Globus pallidus (tissue), 1 donor: ENCODE measurements at places on chromosomes 12 and 14.

- DNase-seq: no peak
Observed at GRCh38 chr12:47909839-47910465, 5.2 kb upstream of the VDR start.

GRCh38 chr12:126883697-126884096, 1383.3 kb upstream of the TMEM132C start:
- DNase-seq: no peak

- DNase-seq: no peak
Observed at GRCh38 chr14:101137234-101137633, 233.7 kb upstream of the RTL1 start.

DNA sequence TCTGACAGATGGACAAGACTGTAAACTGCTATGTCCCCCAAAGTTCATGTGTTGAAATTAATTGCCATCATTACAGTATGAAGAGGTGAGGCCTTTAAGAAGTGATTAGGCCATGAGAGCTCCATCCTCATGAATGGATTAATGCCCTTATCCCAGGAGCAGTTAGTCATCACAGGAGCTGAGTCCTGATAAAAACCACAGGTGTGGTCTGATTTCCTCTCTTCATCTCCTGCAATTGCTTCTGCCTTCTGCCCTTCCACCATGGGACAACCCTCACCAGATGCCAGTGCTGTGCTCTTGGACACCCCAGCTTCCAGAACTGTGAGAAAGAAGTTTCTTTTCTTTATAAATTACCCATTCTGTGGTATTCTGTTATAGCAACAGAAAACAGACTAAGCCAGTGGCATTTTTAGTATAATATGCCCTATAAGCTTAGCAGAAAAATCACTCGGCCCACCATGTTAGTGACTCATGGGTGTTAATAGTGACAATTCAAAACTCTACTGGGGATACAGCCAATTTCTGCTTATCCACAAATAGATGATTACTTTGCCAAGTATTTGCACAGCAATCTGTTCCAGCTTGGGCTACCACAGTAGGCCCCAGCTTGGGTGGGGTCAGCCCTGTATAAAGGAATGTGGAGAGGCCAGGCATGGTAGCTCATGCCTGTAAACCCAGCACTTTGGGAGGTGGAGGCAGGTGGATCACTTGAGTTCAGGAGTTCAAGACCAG, 129.0 kb upstream of the BCL2L14 start:
- DNase-seq: no peak

DNA sequence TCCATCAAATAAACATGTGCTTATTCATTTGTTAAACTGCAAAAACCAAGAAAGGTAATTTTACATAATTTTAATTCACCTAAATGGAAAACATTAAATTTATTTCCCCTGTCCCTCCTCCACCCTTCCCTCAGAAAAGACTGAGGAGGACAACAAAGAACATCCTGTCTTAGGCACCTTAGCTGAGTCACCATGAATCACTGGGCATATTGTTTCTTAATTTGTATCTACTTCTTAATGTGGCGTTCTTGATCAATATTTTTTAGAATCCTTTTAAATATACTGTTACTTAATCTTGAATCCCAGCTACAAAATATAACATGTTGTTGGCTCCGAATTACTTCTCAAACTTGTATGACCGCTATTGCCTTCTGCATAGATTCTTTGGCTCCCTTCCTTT, 23.5 kb downstream of the SIX6 start:
- no peak for DNase-seq

DNA sequence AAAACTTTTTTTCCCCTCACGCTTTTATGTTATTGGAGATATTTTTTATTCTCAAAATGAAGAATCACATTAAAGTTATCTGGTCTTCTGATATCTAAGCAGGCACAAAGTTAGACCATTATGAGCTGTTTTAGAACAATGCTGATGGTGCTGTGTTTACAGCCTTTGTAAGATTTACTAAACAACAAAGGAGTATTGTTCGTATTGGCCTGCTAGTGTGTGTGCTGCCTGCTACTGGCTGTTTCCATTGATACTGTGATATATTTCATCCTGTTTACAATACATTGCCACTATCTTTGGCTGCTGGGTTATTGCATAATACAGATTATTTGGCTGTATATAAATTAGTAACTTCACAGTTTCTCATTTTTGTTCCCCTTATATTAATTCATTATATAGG, 220.8 kb downstream of the ITPR2 start:
- peak; percentile 94 for DNase-seq

DNA sequence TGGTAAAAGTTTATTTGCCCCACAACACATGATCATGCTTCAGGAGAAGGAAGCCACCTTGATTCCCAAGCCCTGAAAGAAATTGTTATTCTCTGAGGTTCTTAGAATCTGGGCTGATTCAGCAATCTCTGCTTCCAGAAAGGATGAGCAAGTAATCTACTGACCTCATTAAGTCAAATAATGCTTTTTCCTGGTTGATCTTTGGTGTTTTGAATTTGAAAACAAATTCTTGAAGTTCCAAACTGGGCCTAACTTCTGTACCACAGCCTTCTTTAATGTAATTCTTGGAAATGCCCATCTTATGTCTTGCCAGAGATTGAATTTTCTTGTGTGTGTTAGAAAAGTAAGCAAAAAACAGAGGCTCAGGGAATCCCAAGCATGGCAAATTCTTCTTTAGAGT, 319.2 kb upstream of the DDHD1 start:
- DNase-seq: no peak

GRCh38 chr14:22627506-22628263, 16.5 kb downstream of the OR6J1 start:
- DNase-seq: no peak

- no peak for DNase-seq
Observed at GRCh38 chr12:42502682-42503081, 86.9 kb downstream of the PRICKLE1 start.

DNA sequence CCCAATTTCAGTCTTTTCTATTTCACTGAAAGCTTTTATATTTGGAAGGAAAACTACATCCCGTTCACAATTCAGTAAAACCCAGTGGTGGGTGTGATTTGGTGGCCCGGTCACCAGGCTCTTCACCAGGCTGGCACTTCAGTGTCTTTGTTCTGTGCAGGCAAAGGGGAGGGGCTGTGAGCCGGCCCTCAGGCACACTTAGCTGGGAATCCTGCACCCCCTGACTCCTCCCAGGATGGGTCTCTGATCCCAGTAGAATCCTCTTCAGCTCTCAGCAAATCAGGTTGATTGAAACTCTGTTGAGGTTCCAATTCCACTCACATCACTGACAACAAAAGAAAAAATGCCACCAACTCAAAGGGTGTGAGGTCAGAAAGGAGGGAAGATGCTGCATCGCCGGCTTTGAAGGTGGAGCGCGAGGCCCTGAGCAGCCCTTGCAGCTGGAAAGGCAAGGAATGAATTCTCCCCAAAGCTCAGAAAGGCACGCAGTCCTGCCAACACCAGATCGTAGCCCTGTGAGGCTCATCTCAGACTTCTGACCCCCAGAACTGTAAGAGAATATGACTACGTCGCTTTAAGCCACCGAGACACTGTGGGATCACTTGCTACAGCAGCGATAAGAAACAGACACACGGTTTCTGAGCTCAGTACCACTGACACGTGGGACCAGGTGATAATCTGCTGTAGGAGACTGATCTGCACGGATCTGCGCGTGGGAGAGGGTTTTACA, 166.6 kb downstream of the PIWIL1 start:
- DNase-seq: no peak

DNA sequence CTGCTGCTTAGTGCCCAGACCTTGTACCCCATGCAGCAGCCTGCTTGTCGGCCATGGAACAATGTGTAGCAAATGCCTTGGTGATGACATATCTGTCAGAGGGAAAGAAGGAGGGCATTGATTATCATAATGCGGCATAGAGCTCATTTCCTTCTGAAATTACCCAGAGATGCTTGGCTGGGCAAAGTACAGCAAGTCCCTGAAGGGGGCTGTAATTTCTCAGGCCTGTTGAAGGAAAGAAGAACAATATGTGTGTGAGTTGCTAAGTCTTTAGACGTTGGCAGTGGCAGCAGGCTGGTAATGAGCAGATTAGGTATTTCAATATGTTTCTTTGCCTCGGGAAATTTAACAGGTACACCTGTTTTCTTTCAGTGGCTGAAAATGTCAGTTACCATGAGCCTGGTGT, 128.6 kb downstream of the CRADD start:
- DNase-seq: peak; percentile 42

GRCh38 chr12:2312770-2313169, 260.0 kb downstream of the CACNA1C start:
- no peak for DNase-seq

GRCh38 chr14:73723406-73723796, 9.2 kb upstream of the PNMA1 start:
- DNase-seq: no peak

- DNase-seq: peak; percentile 80
Observed at GRCh38 chr14:102323102-102323501, 3.6 kb downstream of the ZNF839 start.

DNA sequence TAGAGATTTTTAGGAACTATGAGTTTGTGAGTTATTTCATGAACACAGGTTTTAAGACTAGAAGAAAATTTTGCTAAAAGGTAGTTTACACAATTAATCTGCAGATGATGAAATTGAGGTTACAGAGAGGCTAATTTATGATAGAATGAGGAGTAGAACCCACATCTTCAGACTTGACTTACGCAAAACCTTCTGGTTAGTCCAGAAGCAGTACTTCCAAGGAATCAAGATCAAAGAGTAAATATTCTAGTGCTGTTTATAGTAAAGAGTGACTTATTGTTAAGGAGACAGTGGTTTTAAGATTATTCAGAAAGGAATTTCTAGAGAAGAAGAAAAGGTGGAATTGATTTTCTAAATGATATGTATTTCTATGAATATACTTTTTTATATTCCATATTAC, 10.6 kb upstream of the KITLG start:
- DNase-seq: no peak

- DNase-seq: no peak
Observed at GRCh38 chr12:18849080-18849479, 111.2 kb downstream of the CAPZA3 start.

- no peak for DNase-seq
Observed at GRCh38 chr12:74286254-74286653, 251.4 kb upstream of the ATXN7L3B start.

GRCh38 chr12:130194154-130194553, 31.9 kb downstream of the FZD10 start:
- no peak for DNase-seq

GRCh38 chr14:89388853-89389252, 28.2 kb downstream of the FOXN3 start:
- DNase-seq: no peak

GRCh38 chr12:122326586-122326985, 60.3 kb upstream of the VPS33A start:
- no peak for DNase-seq

DNA sequence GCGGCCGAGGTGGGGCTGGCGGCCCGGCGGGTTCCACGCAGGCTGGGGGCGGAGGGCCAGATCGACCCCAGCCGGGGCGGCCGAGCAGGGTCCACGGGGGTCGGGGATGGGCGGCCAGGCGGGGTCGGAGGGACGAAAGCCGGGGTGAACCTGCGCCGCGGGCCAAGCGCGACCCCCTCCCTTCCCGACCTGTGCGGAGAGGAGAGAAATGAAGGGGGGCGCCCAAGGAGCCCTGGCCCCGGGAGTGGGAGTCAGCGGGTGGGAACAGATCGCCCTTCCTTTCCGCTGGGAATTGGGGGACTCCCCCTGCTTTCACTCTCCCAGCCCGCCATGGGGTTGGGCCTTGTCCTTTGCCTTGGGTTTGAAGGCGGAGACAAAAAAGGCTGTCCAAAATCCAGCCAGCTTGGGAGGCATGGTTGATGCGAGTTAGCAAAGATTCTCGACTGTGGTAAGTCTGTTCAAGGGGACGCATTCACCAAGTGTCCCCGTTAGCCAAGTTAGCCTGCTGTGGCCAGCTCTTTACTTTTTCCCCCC, 559 bp upstream of the CKAP4 start:
- peak; percentile 40 for DNase-seq

DNA sequence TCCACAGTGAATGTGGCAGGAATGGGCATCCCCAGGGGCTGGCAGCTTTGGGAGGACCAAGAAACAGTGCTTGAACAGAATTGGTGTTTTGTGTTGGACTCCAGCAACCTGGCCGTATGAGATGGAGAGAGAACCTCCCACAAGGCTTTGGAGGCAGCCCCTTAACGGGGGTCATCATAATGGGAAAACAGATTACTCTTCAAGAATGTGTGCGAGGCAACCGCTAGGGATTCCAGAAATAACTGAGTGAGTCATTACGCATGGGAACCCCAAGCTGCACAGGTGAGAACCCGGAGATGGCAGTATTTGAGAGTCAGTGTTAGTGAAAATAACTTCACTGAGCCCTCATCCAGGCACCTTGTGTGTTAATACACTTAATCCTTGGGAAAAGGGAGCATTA, 567.8 kb upstream of the TBX3 start:
- DNase-seq: no peak

- no peak for DNase-seq
Observed at GRCh38 chr12:87931812-87932211, 97.4 kb downstream of the C12orf50 start.

- DNase-seq: peak; percentile 60
Observed at GRCh38 chr12:79959484-79959883, 24.6 kb upstream of the PPP1R12A start.

DNA sequence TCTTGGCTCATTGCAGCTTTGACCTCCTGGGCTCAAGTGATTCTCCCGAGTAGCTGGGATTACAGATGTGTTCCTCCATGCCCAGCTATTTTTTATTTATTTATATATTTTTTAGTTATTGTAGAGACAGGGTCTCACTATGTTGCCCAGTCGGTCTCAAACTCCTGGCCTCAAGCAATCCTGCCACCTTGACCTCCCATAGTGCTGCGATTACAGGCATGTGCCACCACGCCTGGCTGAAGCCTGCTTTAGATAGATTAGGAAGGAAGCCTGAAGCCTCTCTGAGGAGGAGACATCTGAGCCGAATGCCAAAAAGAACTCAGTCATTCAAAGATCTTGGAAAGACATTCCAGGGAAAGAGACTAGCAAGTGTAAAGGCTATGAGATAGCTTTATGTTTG, 10.2 kb downstream of the INHBC start:
- no peak for DNase-seq

DNA sequence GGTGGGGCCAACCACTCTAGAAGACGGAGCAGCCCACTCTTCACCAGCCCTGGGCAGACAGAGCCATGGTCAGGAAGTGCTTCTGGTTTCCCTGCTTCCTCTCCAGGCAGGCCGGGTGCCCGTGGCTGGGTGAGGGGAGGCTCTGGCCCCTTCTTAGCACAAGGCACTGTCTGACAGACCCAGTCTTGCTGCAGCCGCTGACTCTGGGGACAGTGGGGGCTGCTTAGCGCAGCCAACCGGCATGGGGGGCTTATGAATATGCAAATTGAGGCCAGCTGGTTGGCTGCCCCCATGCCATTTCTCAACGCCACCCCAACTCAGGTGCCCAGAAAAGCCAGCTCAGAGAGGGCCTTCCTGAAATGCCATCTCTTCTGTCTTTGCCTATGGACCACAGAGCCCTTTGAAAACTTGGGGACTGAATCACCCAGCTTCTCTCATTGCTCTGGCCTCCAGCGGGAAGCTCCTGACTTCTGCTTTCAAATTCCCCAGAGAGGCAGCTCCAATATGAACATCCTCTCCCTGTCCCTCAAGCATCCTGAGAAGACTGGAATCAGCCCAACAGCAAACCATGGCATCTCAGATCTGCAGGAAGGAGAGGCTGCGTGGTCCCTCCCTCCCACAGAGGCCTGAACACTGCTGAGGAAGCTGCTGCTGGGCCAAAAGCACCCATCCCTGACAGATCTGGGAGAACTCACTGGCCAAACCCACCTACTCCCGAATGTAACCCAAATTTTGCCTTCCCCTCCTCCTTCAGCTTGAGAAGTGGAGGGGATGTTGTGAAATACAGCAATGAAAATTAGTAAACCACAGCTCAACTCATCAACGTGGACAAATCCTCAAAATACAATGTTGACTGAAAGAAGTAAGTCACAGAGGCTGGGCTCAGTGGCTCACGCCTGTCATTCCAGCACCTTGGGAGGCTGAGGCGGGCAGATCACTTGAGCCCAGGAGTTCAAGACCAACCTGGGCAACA, at the start of gene PROX2:
PROX2 (minus strand) TSS at position 205 of the 973 bp plus-strand sequence. CDS start 12,311 bp downstream, outside the sequence.
- DNase-seq: no peak
